ENCODE measurements at places on chromosomes 1 and 21. TPM values are rescaled to one million over a fixed set of nuclear protein-coding genes. Genes with fewer than 3 reads are reported as not detected.

Gene AKR7A3
- 0.59 TPM for total RNA-seq

Gene OR2L13
- not detected for total RNA-seq

Gene ANGPTL1
- 0.34 TPM for total RNA-seq

Gene GJA5
- not detected for total RNA-seq

Gene TSSK3
- total RNA-seq: under 0.01 TPM

Gene DIRAS3
- total RNA-seq: 3.2 TPM

Gene BCAN
- total RNA-seq: not detected

Gene NEGR1
- 2.5 TPM for total RNA-seq

Gene CCDC185
- not detected for total RNA-seq

Gene NCF2
- not detected for total RNA-seq

Gene LRRC53
- not detected for total RNA-seq

Gene UTP11
- 49.7 TPM for total RNA-seq

Gene RAB7B
- 3.4 TPM for total RNA-seq

Gene FMOD
- 2.2 TPM for total RNA-seq

Gene TLCD4
- total RNA-seq: 0.84 TPM

Gene RNASEL
- total RNA-seq: 2.9 TPM

Gene SDF4
- total RNA-seq: 125 TPM

Gene TRPM2
- total RNA-seq: not detected

Gene FCRLB
- 2.1 TPM for total RNA-seq

Gene TRIM67
- not detected for total RNA-seq
